ENCODE measurements at places on chromosomes 6 and 20.

DNA sequence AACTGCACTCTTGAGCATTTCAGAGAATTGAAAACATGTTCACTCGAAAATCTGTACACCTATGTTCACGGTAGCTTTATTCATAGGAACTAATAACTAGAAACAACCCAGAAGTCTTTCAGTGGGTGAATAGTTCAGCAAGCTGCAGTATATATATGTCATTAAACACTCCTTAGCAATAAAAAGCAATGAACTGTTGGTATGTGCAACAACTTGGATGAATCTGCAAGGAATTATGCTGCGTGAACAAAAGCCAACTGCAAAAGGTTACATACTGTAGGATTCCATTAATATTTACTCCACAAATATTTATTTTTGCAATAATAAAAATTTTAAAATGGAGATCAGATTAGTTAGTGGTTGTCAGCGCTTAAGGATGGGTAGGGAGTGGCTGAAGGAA is 22.1 kb upstream of the FKBP1A start:
- no peak for DNase-seq

GRCh38 chr6:2155206-2155605 is 90.2 kb downstream of the GMDS start:
- no peak for DNase-seq

- DNase-seq: no peak
These were observed 229.1 kb upstream of the CITED2 start for GRCh38 chr6:139603581-139603980.

DNA sequence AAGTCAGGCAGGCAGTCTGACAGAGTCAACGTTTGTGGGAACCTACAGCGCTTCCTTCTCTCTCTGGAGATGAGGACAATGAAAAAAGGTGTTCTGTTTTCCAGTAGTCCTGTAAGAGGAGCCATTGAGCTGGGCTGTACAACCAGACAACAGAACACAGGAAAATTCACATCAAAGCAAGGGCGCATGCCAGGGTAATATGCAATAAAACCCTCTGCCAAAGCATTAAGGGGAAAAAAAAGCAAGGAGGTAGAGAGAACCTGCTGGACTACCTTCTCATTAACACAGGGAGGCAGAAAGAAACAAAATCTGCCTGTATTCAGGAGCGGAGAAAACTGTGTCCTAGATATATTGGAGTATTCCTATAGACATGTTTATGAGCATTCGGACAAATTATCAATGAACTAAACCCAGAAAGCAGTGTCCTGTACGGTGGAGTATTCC is 1.3 kb downstream of the RNF24 start:
- no peak for DNase-seq

DNA sequence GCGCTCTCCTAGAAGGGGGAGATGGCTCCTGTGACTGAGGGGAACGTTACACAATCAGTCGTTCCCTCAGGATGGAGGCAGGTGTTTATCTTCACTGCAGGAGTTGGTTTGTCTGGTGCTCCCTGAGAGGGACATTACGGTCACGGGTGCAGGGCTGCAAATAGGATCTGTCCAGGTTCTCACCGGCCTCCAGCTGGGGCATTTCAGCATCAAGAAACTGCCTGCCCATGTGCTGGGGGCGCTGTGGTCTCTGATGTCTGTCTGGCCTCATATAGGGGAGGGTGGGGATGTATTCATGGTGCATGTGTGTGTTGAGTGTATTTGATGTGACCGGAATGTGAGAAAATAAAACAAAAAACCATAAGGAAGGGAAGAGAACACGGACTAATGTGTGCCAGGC is 77.1 kb downstream of the TBC1D7 start:
- no peak for DNase-seq

DNA sequence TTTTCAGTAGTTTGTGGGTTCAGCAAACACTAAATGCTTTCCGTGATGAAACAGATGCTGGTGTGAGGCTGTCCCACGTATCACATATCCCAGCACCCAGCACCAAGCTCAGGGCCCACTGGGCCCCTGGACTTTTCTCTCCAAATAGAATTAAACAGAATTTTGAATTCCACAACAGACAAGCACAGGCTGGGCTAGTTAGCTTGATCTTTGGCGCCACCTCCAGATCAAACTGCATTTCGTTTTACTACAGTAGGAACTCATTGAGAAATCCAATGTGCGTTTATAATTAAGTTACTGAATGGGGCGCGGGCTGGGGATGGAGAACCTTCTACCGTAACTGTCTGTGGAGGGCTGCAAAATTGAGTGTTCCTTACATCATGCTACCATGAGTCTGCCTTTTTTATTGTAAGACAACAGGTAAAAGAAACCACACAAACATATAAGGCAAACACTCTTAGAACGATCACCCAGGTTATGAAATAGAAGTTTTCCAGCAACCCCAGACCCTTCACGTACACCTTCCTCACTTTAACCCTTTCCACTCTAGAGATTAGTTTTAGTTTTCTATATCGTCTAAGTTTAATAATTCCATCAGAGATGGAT is 107.8 kb downstream of the ZFP64 start:
- no peak for DNase-seq

- no peak for DNase-seq
These were observed 227.9 kb downstream of the PREX1 start for GRCh38 chr20:48599748-48600469.

DNA sequence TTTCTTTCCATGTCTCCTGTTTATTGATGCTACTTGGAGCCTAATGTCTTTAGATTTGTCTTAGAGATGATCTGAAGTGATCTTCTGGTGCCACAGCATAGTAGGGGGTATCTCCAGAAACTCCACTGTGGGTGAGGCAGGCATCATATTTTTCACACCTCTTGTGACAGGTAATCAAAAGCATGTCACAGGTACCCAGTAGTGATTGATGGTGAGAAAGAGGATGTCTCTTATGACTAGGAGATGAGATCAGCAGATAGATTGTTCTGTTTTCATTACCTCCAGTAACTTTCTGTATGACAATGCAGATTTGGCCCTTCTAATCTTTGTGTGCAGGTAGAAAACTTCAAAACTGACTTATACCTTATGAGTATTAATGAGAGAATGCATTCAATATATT is 13.5 kb downstream of the NCOA7 start:
- no peak for DNase-seq

GRCh38 chr20:57794600-57795341 is 85.0 kb upstream of the PMEPA1 start:
- no peak for DNase-seq

GRCh38 chr6:157520596-157521361 is 139.8 kb downstream of the ZDHHC14 start:
- no peak for DNase-seq
